ENCODE measurements at places on chromosomes 2 and 18.

GRCh38 chr2:162056796-162057399 is 17.1 kb downstream of the DPP4 start:
- DNase-seq: no peak

GRCh38 chr2:117190856-117191559 is 623.5 kb upstream of the DDX18 start:
- DNase-seq: no peak

DNA sequence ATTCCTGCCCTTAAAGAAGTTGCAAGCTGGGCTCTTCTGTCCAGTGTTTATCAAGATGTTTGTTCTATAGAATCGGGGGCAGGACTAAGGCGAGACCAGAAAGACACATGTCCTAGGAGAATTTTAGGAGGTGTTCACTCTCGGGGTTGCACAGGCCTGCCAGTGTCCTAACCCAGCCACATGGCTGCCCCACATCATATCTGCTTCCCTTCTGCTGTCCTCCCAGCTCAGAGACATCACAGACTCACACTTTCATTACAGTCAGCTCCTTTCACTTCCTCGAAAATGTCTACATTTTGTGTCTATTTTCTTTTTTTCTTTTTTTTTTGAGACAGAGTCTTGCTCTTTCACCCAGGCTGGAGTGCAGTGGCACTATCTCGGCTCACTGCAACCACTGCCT is 10.7 kb upstream of the MRO start:
- no peak for DNase-seq

DNA sequence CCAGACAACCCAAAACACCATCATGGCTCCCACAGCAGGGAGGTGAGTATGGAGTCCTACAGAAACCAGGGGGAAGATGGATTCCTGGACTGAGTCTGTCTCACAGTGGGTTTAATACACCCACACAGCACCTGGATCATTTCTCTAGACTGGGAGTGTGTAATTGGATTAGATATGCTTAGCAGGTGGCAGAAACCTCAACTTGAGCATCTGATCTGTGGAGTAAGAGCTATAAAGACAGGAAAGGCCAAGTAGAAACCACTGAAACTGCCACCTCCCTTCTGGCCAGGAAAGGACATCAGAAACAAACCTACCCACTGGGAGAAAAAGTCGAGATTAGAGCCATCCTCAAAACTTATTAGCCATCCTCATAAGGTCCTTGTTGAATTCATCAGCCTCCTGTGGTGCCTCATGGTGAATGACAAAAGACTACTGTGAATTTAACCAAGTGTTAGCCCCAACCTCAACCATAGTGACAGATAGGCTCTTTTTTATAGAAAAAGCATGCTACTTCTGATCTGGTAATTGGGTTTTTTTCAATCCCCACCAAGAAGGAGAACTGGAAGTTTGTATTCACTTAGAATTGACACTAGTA is 28.1 kb upstream of the CHST9 start:
- DNase-seq: peak; percentile 53

DNA sequence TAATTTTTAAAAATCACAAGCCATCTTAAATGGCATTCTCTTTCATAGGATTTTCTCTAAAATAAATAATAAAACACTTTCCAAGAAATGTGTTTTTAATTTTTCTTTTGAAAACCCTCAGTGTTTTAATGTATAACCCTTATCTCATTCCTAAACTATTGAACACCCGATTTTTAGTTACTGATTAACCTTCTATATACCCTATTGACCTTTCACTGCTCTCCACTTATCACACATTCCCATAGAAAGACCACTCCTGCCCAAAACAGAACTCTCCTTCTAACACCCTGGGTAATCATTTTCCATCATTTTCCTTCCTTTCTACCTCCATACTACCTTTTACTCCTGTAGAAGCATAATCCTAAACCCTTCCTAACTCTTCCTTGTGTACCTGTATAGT is 102.4 kb downstream of the EPC2 start:
- DNase-seq: no peak

GRCh38 chr2:191710411-191710900 is 32.5 kb downstream of the NABP1 start:
- no peak for DNase-seq

DNA sequence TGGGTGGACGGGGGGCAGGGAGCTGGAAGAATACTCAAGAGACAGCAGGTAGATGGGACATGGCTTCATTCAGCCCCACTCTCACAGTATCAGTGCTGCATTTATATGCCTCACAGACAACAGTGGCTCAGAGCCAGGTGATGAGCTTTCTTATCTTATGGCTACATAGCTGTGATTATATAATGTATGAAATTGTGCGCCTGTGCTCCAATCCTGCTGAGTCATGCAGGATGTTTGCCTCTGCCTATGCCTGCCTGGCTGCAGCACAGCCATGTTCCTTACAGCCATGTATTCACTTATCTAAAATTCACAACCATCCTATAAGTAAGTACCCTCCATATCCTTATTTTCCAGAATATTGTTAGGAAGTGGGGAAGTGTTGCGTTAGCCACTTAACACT is 37.7 kb upstream of the RNF103 start:
- DNase-seq: no peak

GRCh38 chr2:63189026-63189425 is 138.4 kb downstream of the OTX1 start:
- DNase-seq: peak; percentile 82

- peak; percentile 78 for DNase-seq
These were observed 21.2 kb downstream of the PTRHD1 start for GRCh38 chr2:24771764-24772586.

- DNase-seq: no peak
These were observed 13.5 kb downstream of the PASK start for GRCh38 chr2:241135737-241136136.

- DNase-seq: peak; percentile 85
These were observed 96.6 kb downstream of the MBD2 start for GRCh38 chr18:54127759-54128378.

DNA sequence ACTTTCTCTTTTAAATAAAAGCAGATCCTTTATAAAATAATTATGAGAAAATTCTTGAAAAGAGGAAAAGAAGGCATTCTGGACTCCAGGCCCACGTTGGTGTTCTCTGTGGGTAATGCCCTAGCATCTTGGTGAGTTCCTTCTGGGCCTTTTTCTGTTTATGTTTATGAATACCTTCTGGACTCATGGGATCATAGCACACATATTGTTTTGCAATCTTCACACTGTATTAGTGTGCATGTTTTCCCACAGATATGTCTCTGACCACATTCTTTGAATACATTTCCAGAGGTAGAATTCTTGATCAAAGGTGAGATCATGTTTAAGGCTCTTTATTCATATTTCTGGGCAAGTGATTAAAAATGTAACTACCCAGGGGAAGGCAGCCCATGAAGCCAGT is 15.9 kb downstream of the GLI2 start:
- no peak for DNase-seq

DNA sequence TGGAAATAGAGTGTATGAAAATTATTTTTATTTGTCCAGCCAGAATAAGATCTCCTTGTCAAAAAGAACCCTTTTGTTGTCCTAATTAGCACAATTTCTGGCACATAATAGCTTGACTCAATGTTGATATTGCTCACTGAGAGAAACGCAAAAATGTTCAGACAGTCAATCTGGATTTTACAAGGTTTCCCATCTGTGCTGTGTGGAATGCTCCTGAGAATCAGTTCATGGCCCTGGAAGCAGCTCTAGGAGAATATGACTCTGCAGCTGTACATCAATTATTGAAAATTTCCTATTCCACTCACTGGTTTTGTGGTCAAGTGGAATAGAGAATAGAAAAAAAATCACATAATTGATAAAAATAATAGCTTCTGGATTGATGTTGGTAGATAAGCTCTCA is 1582.9 kb upstream of the NXPH2 start:
- no peak for DNase-seq

DNA sequence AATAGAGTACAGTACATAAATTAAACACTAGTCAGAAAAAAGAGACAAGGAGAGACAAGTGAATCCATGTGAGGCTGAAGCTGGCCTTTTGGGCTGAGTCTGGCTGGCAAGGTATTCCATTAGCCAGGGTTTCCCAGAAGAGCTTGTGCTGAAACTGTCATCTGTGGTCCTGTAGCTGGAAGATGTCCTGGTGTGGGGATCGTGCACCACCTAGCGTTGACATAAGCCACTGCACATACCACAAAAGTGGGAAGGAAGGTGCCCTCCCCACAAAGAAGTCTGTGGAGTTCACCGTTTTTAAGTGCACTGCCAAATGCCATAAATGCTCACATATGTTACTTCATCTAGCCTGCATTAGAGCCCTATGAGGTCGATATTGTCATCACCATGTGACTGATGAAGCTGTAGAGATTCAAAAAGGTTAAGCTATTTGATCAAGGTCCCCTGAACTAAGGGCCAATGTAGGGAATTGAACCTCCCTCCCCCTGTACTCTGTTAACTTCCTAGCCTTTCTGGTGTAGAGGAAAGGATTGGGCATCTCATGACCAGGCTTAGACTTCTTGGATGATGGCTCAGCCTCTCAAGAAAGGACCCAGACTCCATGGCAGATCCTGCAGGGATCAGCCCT is 31.9 kb upstream of the GALNT14 start:
- peak; percentile 86 for DNase-seq

- DNase-seq: no peak
These were observed 200.3 kb downstream of the SNTG2 start for GRCh38 chr2:1150724-1151511.

DNA sequence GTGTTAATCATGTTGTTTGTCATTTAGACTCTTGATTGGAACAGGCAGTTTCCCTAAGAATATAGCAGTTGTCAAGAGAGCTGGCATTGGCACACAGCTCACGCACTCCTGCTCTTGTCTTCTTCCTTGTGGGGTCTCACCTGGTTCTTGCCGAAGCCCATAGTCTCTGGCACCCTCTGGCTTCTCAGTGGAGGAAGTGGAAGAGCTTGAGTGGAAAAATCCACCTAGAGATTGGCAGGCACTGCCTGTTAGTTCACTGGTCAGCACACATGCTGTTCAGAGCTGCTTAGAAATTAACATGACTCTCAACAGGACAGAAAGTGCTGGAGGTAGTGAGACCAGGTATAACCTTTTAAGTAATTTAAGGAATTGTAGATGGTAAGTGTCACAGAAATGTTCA is 28.3 kb downstream of the SCTR start:
- DNase-seq: no peak

- no peak for DNase-seq
These were observed 140.4 kb downstream of the MTX2 start for GRCh38 chr2:176409671-176410070.

DNA sequence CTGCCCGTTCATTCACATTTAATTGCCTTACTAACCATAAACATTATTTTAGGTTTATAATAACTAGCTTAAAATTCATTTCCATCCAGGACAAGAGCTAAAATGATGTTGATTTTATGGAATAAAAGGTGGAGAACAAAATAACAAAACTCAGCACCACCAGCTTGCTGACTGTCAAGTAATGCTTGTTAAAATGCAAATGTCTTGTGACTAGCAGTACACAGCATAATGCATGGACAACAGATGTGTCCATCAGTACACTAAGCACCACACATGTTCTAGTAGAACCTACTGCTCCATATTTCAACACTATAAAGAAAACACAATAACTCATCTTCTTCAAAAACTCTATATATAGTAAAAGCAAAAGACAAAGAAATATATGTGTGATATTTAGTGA is 224.7 kb upstream of the SMAD7 start:
- no peak for DNase-seq

DNA sequence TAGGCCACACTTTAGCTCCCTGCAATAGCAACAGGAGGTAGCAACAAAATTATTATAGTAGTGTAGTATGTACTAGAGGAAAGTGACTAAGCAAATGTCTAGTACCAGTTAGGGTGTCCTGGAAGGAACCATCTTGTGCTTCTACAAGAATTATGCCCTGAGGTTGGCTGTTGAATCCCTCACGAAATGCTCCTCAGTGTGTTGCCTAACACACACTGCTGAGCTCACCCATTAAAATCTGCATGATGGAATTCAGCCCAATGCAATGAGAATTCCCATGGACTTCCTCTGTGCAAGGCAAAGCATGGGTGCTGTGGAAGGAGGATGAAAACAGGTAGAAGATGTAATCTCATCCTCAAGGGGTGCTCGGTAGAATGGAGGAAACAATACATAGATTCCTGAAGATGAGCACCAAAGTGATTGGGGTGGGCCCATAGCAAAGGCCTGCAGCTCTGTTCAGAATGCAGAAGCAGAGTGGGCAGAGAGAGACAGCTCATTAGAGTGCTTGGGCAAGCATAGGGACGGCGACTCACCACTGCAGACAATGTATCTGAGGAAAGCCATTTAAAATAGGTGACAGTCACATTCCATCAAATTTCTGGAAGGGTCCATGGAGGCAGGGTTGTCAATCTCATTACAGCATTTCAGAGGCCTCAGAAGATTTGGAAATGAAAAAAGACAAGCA is 1.2 kb upstream of the UGT1A7 start:
- DNase-seq: no peak

GRCh38 chr2:11716689-11717321 is 29.6 kb upstream of the LPIN1 start:
- DNase-seq: no peak

GRCh38 chr2:44578471-44579093 is 216.8 kb downstream of the CAMKMT start:
- no peak for DNase-seq

- no peak for DNase-seq
These were observed 74.2 kb downstream of the TNFRSF11A start for GRCh38 chr18:62399276-62399675.

- DNase-seq: no peak
These were observed 4.4 kb downstream of the SLC5A7 start for GRCh38 chr2:107990718-107991117.

DNA sequence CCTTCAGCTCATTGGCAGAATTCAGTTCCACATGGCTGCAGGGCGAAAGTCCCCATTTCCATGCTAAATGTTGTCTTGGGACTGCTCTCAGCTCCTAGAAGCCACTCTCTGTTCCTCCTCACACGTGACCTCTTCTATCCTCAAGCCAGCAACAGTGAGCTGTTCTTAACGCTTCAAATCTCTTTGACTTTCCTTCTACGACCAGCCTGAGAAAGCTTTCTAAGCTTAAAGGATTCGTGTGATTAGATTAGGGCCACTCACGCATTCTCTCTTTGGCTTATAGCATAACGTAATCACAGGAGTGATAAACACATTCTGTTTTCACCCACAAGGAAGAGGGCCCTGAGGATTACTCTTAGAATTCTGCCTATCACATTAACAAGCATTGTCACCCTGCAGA is 29.8 kb upstream of the LAMA1 start:
- peak; percentile 58 for DNase-seq

All from endodermal cell (in vitro differentiated cells).